Kidney epithelial cell (primary cell): ENCODE measurements at places on chromosomes 13 and 19. TPM values are rescaled to one million over a fixed set of nuclear protein-coding genes. Genes with fewer than 3 reads are reported as not detected.

The ZNF682 gene
- total RNA-seq = 1.8 and 3.3 TPM in 2 replicates

GRCh38 chr19:4985551-4985991 lies 16.7 kb downstream of the KDM4B start:
- DNase-seq = no peak

The C1QTNF9 gene
- total RNA-seq = not detected in 2 replicates

The DIRAS1 gene
- 3.1 and 5.3 TPM in 2 replicates for total RNA-seq

The ZNF256 gene
- 3.1 and 8.0 TPM in 2 replicates for total RNA-seq

GRCh38 chr13:111469450-111469849 lies 149.0 kb downstream of the TEX29 start:
- no peak for DNase-seq

The OLFM2 gene
- total RNA-seq = 15.8 and 18.0 TPM in 2 replicates

The C5AR2 gene
- not detected in 2 replicates for total RNA-seq

The SARS2 gene
- 40.5 and 55.2 TPM in 2 replicates for total RNA-seq

DNA sequence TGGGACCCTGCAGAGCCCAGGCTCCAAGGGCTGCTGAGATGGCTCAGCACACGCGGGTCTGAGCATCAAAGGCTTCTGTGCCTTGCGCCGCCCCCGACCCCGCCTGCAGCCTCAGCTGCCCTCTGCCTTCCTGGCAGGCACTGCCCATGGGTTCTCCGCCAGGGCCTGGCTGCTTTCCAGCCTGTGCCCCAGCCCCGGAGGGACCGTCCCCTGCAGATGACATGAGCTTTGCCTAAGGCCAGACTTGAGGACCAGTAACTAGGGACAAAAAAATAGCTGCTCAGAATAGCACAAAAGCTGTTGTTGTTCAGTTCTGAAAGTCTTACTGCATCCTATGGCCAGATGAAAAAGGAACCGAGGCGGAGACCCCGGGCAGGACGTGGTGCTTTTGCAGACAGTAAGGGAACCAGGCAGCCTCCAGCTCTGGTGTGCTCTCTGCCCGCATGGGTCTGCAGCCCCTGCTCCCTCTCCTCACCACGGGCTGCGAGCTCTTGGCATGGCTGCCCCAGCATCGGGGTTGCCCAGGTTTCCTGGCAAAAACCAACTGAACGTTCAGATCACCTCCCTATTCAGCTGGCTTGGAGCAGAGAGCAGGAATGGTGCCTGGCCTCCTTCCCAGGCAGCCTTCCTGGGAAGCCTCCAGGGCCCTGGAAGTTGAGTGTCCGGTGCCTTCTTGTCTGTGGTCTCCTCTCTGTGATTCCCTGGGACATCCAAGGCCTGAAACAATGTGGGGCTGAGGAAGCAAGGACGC lies 12.5 kb upstream of the CFAP97D2 start:
- no peak for DNase-seq

GRCh38 chr19:17753976-17754375 lies 2.7 kb downstream of the FCHO1 start:
- no peak for DNase-seq

DNA sequence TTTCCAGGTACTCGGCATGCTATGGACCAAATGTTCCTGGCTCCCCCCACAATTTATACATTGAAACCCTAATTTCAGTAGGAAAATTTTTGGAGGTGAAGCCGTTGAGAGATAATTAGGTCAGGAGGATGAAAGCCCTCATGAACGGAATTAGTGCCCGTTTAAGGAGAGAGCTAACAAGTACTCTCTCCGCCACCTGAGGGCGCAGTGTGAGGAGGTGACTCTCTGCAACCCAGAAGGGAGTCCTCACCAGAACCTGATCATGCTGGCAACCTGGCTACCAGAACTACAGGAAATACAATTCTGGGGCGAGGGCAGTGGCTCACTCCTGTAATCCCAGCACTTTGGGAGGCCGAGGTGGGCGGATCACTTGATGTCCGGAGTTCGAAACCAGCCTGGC lies 397.8 kb downstream of the SLITRK5 start:
- DNase-seq = no peak

DNA sequence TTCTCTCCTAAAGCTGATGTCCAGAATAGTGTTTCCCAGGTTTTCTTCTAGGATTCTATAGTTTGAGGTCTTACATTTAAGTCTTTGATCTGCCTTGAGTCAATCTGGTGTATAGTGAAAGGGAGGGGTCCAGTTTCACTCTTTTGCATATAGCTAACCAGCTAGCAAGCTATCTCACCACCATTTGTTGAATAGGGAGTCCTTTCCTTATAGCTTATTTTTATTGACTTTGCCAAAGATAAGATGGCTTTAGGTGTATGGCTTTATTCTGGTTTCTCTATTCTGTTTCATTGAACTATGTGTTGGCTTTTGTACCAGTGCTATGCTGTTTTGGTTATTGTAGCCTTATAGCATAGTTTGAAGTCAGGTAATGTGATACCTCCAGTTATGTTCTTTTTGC lies 1386.1 kb downstream of the SLITRK5 start:
- no peak for DNase-seq

DNA sequence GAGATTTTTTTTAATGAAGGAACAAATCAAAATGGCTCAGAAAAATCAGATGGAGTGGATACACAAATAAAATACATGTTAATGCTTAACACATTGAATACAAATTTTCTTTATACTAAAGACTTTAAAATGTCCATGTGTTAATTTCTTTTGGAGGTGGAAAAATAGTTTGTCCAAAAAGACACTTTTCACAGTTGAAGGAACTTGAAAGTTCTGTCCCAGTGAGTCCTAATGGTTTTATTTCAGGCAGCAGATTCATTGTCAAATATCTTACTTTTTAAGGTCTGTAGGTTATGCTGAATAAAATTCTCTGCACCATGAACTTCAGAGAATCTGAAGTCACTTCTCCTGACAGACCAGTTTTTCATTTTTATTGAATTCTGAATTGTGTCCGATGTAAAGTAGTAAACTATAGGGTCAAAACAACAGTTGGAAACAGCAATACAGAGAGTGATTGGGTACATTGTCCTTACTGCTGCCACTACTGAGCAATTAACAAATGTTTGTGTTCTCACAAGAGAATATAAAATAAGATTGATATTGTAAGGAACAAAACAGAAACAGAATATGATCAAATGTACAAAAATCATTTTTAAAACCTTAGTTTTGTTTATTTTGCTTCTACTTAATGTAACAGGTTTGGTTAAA lies 1.6 kb downstream of the LPAR6 start:
- no peak for DNase-seq

The LILRA1 gene
- not detected in 2 replicates for total RNA-seq

The IZUMO4 gene
- total RNA-seq = 1.6 and 3.8 TPM in 2 replicates

The KRTDAP gene
- not detected in 2 replicates for total RNA-seq

DNA sequence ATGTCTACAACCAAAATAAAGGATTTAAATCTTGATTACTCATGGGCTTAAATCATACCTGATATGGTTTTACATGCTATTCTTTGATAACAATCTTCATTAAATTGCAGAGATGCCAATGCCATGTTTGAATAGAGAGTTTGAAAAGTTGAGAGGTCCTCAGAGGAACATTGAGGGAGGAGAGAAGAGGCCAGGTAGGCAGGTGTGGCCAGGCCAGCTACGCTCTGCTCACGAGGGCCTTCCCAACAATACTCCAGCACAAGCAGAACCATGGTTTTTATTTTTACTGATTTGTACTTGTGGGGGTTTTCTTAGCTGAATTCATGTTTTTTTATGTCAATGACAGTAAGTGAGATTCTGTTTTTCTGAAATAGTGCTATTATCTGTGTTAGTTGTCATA lies 158.1 kb upstream of the RFC3 start:
- DNase-seq = no peak

- DNase-seq = no peak
These were observed 22.3 kb upstream of the STARD13 start for GRCh38 chr13:33307843-33308242.

The CRX gene
- total RNA-seq = not detected in 2 replicates

DNA sequence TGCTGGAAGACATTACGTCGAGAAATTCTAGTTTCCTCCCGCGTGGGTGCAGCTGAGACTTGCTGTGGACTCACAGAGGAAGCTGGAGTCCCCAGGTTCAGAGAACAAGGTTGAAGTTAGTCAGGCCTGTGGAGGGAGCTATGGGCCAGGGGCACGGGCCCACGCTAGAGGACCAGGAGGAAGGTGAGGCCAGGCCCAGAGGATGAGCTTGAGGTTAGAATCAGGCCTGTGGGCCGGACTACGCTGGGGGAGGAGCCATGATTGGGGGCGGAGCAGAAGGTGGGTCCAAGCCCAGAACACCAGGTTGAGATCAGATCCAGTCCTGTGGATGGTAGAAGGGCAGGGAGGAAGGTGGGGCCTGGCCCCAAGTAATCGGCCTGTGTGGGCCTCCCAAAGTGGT lies 32.6 kb downstream of the ZNF846 start:
- no peak for DNase-seq

GRCh38 chr19:30386551-30387143 lies 14.5 kb downstream of the ZNF536 start:
- no peak for DNase-seq

DNA sequence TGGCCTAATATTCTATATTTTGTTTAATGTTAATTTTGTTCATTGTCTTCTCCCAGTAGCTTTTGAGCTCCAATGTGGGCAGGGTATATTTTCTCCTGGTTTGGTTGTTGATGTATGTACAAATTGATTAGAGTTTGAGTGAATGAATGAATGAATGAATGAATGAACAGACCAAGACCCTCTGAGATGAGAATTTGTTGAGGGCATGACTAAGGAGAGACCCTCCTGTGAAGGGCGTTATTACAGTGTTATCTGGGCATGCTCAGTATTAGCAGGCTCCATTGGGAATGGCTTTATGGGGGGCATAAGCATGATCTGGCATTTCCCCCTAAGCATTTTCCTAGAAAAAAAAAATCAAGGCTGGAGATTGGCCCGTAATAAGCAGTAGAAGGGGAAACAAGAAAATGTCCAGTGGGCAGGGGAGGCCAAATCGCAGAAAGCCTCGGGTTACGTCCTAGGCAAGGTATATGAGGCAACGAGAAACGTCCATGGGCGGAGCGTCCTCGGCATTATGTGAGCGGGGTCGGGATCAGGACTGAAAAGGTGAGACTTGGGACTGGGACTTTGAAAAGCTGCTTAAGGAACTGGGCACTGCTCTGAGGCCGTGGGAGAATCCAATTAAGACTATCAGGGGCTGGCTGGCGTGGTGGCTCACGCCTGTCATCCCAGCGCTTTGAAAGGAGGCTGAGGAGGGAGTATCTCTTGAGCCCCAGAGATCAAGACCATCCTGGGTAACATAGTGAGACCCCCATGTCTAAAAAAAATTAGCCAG lies 904 bp upstream of the ARHGAP33 start:
- DNase-seq = no peak

GRCh38 chr13:35283856-35284255 lies 192.6 kb downstream of the MAB21L1 start:
- no peak for DNase-seq

DNA sequence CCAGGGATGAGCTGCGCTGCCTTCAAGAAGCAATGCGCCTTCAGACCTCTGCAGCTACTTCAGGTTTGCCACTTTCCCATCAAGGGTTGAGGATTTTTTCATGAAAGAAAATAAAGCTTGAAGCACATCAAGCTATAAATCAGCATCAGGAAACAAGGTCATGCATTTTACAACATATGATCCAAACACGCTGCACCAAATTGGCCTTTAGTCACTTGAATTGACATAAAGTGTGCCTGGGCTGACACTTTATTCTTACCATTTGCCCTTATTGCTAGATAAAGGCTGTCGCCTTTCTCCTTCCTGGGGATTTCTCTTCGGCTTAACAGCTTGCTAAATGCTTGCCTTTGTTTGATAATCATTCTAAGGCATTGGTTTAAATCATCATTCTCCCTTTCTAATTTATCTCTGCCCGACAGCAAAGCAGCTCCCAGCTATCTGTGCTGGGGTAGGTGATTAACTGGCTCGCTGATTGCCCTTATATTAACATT lies 87.7 kb downstream of the LHFPL6 start:
- no peak for DNase-seq

DNA sequence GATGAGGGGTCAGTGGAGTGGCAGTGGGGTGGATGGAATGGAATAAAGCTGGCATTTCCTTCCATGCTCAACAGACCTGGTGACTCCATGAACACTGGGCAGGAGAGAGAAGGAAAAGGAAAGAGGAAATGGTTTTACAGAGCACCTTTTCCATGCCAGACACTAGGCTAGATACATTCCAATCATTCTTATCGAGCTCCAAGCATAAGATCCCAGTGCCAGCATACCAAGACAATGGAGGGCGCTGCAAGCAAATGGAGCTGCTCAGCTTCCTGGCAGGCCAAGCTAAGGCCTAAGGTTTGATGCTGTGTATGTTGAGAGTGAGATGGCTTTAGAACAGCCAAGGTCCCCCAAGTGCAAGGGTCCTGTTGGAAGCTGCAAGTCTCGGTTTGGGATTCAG lies 113.2 kb downstream of the HSPH1 start:
- DNase-seq = no peak

DNA sequence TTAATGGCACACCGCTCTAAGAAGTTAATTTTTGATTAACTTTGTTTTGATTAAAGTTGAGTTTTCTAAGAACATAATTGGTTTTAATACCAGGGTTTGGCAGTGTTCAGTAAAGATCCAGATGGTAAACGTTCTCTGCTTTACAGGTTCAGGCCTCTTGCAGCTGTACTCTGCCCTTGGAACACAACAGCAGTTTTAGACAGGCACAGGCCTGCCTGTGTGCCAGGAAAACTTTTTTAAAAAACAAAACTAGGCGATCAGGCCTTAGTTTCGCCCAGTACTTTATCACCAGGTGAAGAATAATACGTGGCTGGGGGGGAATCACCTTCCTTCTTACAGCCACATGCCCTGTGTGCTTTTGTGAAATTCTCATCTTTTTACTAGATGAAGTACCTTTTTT lies 38.0 kb upstream of the TEX29 start:
- no peak for DNase-seq

- DNase-seq = no peak
These were observed 105.3 kb downstream of the RGCC start for GRCh38 chr13:41562541-41563178.

The DCT gene
- 0.08 TPM in 1 of 2 replicates, not detected in the other for total RNA-seq
